MG63 (cell line): ENCODE measurements at places on chromosomes 6 and 20. TPM values are rescaled to one million over a fixed set of nuclear protein-coding genes. Genes with fewer than 3 reads are reported as not detected.

- no peak for DNase-seq
These were observed 12.2 kb downstream of the CEP250 start for GRCh38 chr20:35467339-35468224.

- DNase-seq: no peak
These were observed 727 bp downstream of the MRS2 start for GRCh38 chr6:24403501-24403824.

DNA sequence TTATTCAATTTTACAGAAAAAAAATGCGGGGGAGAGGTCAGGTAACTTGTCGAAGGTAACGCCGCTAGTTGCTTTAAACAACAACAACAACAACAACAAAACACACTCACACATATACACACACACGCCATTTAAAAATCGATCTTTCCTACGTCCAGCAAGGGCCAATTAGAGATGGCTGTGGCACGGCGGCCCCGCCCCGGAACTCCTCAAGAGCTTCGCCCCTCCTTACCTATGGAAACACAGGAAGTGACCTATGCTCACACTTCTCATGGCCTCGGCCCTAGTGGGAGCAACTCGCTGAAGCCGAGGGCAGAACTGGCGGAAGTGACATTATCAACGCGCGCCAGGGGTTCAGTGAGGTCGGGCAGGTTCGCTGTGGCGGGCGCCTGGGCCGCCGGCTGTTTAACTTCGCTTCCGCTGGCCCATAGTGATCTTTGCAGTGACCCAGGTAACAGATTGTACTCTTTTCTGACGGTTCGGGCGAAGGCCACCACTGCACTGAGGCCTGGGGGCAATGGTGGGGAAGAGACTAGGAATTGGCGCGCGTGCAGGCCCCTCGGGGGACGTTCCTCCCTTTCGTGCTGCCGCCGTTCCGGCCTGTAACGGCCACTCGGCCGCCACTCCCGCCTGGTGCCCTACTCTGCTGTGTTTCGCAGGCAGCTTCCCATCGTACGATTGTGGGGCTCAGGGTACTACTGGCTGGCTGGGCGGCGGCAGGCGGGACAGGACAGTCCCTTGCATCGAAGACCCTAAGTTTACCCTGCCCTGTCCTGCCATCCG is at the start of gene TBP:
TSS of gene TBP (plus strand) at position 357 of the 783 bp plus-strand sequence. CDS start 2,661 bp downstream, outside the sequence.
- DNase-seq: peak; percentile 99

DNA sequence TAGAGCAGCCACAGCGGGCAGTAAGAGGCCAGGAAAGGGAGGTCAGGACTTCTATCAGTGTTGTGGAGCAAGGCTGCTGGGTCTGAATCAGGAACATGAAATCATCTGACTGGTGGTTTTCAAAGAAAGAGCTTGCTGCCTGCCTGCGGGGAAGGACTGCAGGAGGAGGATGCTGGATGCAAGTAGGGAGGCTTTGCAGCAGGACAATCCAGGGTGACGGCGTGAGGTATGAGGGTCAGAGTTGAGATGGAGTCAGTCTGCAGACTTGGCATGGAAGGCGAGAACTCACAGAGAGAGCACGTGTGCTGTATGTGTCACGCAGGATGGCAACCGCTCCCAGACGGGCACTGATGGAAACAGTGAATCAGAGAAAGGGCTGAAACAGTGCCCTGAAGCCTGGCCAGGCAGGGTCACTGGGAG is 59.2 kb upstream of the CD93 start:
- peak; percentile 91 for DNase-seq

DNA sequence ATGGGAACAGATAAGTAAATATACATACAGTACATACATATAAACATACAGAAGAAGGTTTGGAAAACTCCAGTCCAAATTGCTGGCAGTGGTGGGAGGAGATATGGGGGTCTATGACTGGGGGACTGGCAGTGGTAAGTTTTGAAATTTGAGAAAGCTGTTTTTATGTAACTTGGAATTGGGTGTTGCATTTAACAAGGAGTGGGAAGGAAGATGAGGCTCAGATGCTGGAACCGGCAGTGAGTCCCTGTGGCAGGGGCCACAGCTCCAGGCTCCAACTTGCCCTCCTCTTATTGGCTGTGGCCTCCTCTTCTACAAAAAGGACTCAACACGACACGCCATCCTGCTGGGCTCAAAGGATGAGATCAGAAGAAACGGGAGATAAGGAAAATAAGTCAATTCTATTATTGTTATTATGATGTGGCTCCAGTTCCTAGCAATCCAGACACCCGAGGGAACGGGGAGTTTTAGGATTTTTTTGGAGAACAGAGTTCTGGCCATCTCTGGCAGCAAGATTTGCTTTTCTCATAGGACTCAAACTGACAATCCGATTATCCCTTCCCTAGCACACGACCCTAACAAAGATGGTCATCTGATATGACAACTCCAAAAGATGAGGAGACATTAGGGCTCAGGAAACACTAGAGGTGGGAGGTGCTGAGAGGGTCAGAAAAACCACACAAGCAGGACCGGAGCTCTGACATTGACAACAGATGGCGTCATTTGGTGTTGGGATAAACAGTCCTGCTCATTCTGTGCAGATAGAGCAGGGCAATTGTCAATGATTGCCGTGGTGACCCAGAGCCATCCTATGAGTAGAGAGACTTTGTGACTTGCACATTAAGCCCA is 6.0 kb upstream of the TGM2 start:
- peak; percentile 55 for DNase-seq

- DNase-seq: no peak
These were observed 91.7 kb upstream of the ELOVL5 start for GRCh38 chr6:53440336-53440945.

DNA sequence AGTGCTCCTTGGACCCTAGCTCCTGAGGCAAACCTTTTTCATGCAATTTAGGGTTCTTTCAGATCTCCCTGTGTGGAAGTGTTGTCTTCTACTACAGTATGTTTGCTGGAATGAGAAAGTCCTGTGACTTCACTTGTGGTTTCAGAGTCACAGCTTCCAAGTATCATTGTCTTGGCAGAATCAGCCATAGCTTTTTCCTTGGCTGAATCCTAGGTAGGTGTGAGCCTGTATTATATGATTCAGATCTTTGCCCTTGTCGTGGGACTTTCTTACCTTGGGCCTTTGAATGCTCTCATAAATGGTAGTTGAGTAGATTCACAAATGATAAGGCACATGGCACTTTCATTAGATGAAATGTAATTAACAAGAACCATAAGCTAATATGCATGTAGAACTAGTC is 16.5 kb downstream of the CARMIL1 start:
- no peak for DNase-seq

GRCh38 chr6:5379647-5380242 is 118.4 kb downstream of the FARS2 start:
- DNase-seq: no peak

- DNase-seq: no peak
These were observed 1.1 kb upstream of the ZNF343 start for GRCh38 chr20:2509794-2510193.

DNA sequence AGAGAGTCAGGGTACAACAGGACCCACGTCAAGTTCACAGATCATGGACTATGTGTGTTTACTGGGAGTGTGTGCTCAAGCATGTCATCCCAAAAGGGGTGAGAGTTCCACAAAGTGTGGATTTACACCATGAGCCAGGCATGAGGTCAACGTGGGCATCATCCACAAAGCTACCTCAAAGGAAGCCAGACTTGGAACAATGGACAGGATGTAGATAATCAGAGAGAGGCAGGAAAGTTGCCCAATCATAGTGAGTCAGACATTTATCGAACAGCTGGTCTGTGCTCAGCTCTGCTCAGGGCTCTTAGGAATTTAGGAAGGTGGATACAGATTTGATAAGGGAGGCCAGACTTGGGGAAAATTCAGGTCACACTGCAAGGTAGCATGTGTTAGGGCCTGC is 317.2 kb upstream of the CDYL start:
- DNase-seq: peak; percentile 52

DNA sequence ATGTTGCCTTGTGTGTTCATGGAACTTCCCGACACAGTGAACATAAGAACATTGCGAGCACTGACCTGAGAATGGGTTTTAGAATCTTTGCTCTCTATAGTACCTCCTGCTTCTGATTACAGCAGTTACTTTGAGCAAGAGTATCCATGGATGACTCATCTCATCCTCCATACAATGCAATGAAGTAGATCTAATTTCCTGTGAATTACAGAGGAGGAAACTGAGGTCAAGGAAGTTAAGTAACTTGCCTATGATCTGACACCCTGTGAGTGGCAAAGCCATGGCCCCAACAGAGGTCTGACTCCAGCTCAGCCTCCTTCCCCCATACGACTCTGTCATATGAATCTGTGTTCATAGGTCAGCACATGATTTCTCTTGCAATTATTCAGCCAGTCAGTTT is 518.1 kb downstream of the TFAP2A start:
- no peak for DNase-seq

- DNase-seq: no peak
These were observed 313.2 kb downstream of the HIVEP2 start for GRCh38 chr6:142631517-142632385.

GRCh38 chr6:163095401-163095800 is 319.1 kb upstream of the QKI start:
- no peak for DNase-seq

GRCh38 chr6:47144306-47144705 is 102.2 kb upstream of the ADGRF1 start:
- no peak for DNase-seq

DNA sequence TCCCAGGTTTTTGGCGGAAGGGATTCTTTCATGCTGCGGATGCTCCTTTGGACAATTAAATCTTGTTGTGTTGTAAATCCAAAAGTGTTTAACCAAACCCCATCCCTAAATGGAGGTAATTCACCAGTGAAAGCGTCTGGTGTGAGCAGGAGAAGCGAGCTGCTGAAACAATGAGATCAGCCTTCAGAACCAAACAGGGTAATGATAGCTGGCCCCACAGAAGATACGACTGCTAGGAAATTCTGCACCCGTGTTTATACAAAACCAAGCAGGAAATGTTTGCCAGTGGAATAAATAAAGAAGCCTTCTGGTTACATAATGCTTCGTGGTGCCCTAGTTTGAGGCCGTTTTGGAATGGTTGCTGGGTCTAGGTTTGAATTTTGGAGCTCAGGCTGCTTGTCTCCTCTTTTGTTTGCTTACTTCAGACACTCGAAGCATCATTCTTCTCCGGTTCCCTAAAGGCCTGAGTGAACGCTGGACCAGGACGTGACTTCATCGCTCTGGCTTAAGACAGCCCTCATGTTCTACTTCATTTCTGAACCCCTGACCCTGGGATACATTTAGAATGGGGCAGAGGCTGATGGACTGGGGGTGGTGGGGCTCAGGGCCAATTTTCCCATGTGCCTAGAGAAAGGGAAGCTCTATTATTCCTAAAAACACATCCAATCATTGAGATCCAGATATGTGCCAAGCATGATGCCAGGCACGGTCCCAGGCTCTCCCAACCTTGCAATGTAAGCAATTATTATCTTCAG is 61.6 kb upstream of the JAG1 start:
- no peak for DNase-seq

DNA sequence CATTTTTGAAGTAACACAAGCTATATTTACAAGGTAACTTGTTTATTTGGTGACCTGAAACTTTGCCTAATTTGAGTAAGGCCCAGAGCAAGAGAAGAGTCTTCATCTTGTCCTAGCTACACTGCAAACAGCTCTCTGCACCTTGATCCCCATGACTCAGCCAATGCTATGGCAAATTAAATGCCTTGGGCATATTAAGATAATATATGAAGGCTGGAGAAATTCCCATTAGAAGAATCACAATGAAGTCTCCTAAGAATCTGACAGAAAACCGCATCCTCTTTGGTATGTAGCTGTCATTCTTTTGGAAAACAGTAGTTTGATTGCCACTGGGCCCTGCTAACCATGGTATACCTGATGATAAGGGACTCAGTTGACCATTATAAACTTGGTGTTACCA is 204.5 kb downstream of the UBE3D start:
- DNase-seq: no peak

DNA sequence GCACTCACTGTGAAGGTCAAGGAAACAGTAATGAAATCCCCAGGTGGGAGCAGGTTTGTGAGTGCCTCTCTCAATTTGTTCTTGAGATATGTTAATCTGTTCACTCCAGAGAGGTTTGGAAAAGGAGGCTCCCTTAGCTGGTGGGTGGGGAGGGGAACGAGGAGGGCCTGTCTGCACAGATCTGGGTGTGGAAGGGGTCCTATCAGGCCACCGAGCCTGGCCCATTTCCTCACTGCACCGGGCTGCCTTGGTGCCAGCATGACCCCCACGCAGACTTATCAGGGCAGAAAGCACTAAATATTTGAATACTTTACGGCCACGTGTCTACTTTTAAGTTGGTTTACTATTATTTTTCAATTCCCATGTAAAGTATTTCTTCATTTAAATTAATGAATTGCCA is 8.3 kb downstream of the AGPAT4 start:
- no peak for DNase-seq

DNA sequence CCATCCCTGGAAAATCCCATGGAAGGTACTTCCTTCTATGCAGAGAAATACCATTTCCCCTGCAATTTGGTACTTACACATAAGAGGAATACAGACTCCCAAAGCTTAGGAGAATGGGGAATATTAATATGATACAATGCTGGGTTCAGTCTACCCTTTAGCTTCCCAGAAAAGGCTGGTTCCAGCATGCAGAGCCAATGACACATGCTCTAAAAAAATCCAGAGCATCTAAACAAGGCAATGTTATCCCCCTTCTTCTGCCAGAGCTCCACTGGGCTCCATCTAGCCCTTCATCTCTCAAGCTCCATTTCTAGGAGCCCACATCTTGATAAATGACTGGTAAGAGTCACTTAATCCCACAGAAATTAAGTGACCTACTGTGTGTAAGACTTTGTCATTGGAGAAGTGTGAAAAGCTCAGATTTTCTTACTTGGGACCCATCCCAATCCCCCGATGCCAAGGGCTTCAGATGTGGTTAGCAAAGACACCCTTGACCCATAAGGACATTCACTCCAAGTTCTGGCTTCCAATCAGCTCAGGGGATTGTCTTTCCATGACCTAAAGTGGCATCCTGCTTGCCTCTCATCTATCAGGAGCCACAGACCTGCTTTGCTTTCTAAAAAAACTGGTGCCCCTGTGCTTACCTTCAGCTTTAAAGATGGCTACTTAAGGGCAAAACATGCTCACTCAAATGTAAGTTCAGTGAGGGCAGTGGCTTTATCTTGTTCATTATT is 137.5 kb downstream of the UNC5CL start:
- no peak for DNase-seq

- no peak for DNase-seq
These were observed 329.0 kb upstream of the NRSN1 start for GRCh38 chr6:23797041-23797440.

- peak; percentile 19 for DNase-seq
These were observed 101.5 kb downstream of the CD2AP start for GRCh38 chr6:47579040-47579439.

DNA sequence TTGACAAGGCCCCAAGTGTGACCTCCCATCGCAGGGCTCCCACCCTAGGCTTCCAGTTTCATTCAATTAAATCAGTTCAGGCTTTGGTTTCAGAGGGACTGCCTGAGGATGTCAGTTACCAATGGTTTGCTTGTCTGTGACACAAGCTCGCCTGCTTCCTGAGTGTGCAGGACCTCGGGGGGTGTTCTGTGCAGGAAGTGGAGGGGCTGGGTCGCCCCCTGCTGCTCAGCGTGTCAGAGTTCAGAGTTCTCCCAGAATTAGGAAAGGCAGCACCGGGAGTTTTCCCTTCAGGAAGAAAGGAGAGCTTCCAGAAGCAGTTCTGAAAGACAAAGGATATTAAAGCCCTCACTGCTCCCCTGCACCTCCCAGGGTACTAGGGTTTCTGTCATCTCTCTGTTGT is 50.8 kb upstream of the TGM3 start:
- no peak for DNase-seq

- no peak for DNase-seq
These were observed 60.2 kb downstream of the UBE2V1 start for GRCh38 chr20:50052550-50053361.

SRSF12 gene
- 0.46 TPM in 1 of 2 replicates, not detected in the other for total RNA-seq

TSPO2 gene
- not detected in 2 replicates for total RNA-seq

PSMB9 gene
- 96.5 and 106 TPM in 2 replicates for total RNA-seq

TMEM74B gene
- total RNA-seq: not detected in 2 replicates

TRPC4AP gene
- total RNA-seq: 65.8 and 97.7 TPM in 2 replicates

SIRPD gene
- not detected in 2 replicates for total RNA-seq

WFDC5 gene
- total RNA-seq: not detected in 2 replicates

CST1 gene
- not detected in 2 replicates for total RNA-seq
